ENCODE measurements at places on chromosomes 3 and 15.

- DNase-seq = no peak
These were observed 38.6 kb downstream of the SGO1 start for GRCh38 chr3:20147361-20147760.

DNA sequence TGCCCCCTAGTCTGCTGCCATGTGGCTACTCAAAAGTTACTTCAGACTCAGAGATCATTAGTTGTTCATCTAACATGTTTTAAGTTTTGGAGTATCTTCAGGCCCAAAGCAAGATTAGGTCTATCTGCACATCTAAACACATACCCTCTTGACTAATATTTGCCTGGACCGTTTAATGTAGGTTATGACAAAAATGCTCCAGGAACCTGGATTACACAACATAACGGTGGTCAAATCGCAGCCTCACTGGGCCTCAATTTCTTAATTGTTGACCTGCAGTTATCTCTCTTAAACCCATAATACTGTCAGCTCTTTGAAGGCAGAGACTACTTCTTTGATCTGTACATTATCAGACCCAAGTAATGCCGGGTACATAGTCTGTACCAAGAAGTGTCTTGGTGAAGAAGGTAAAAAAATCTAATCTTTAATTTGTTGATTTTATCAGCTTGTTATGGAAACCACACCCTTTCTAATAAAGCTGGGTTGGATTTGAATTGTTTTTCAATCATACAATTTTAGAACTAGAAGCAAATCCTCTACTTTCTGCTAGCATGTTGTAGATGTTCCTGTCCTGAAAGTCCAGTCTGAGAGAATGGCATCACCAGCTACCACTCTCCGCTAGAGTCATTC, 3.6 kb downstream of the SNRK start:
- DNase-seq = no peak

DNA sequence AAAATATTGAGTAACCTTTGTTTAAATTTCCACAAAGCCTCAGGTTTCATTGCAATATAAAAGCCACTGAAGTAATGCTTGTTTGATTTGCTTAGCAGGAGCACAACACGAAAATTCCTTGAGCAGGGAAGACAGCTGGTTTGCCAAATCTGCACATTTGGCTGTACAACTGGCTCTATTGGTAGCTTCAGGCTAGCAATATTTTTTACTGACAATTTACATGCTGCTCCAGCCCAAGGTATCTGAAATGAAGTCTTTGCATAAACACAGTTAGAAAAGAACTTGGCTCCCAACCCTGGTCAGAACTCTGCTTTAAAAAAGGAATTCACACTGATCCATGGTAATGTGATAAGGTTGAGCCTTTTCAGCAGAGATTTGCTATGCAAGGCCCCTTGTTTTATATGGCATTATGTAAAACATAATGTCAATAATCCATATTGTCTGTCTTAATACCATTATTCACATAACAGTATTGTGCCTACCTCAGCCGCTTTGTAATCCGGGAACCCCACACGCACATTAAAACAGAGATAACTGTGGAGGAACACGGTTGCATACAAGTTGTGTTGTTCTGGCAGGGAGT, 55.7 kb upstream of the CHL1 start:
- DNase-seq = no peak

DNA sequence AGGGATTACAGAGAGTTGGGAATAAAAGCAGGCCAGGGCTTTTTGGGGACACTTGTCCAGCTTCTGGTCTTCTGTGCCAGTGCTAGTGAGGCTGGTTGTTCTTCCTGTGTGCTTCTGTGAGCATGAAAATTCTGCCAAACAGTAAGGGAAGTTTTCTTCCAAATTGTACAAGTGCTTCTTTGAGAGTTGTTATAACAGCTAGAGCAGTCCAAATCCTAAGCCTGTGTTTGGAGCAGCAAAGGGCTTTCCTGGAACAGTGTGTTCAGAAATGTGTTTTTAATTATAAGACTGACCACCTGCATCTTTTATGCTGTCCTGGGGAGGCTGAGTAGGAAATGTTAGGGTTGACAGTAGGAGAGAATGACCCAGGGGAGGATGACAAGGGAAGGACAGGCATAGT, 223.0 kb upstream of the P2RY1 start:
- no peak for DNase-seq

- no peak for DNase-seq
These were observed 44.2 kb downstream of the TOP2B start for GRCh38 chr3:25620493-25620892.

GRCh38 chr3:123467046-123467445, 18.2 kb upstream of the ADCY5 start:
- no peak for DNase-seq
